ENCODE measurements at places on chromosomes 3 and 15. TPM values are rescaled to one million over a fixed set of nuclear protein-coding genes. Genes with fewer than 3 reads are reported as not detected.

DNA sequence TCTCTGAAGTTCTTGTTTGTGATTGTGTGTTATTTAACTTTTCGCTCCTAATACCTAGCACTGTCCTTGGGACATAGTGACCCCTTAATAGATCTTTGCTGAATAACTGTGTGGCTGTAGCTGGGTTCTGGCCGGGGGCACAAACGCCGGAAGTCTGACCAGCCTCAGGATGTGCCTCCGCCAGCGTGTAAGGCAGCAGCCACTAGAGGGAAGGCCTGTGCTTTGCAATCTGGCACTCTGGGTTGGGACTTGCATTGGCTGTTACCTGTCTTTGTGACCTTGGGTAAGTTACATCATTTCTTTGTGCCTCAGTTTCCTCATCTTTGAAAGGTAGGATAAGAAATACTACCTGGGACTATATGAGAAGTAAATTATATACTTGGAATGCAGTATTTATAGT, 158.7 kb downstream of the GHSR start:
- no peak for DNase-seq

- no peak for DNase-seq
Measured at GRCh38 chr3:112646623-112647022, 5.7 kb upstream of the CCDC80 start.

Gene LRTM1
- not detected for total RNA-seq

DNA sequence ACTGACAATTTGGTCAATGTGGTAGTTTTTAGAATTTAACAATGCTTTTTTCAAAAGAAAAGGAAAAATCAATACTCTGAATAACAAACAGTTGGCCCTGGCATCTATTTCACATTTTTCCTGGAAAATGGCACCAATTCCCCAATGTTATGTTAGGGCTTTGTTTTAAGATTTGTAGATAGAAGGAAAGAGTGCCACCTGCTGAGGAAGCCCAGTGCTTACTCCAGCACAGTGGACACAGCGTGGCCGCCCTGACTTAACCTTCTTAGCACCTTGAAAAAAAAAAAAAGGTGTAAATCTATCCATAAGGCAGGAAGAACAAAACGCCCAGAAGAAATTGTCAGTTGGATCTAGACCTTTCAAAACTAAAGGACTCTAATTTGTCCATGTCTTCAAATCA, 110.7 kb upstream of the CNTN4 start:
- DNase-seq = peak; percentile 16

Gene HAUS2
- total RNA-seq = 18.4 TPM

DNA sequence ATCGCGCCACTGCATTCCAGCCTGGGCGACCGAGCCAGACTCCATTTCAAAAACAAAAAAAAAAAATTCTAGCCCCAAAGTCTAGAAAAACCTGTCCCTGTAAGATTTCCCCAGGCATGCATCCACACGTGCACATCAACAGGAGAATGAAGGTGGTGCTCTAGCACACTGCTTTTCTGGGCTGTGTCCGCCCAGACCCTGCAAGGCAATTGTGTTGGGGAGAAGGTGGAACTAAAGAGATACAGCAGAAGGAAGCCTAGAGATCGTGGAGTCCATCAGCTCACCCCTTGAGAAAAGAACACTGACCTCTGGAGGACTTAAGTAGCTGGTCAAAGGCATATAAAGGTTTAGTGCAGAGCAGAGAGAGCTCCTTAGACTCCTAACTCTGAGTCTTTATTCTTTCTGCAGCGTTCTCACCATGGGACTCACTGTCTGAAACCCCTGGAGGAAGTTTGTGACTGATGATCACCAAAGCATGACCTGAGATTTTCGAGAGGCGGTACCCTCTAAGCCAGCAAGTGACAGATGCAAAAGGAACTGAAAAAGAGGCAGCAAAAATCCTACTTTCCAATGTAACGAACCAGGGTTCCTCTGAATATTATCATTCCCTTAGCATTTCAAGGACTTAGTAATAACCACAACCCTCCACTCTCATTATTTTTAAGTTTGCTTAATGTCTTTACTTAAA, 179.8 kb downstream of the MEX3B start:
- DNase-seq = no peak

DNA sequence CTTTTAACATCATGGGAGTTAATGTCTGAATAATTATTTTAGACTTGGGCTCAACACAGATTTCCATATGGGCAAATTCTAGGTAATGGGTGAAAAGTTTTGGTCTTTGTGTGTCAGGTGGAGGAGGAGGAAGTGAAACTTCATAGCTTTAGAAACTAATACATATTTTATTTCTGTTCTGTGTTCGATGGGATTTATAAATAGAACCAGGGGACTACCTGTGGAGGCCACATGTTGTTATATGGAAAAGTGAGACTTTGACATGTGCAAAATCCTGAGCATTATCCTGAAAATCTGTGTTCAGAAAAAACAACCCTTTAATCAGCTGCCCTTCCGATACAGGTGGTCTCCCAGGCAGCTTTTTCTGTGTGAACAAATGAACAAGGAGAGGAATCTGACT, 209.5 kb downstream of the SOX2 start:
- no peak for DNase-seq

DNA sequence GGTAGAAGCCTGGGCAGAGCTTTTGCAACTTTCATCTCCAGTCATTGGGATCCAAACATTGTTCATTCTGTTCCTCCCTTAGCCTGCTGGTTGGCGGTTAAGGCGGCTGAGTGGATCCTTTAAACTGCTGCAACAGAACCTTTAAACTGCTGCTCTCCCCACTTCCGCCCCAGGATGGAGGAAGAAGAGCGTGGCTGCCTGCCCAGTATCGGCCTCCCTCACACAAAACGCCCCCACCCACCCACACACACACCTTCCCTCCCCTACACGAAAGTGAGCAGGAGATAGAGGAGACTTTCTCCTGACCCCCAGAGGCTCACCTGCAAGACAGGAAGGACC, 460 bp upstream of the ZMAT3 start:
- DNase-seq = no peak

DNA sequence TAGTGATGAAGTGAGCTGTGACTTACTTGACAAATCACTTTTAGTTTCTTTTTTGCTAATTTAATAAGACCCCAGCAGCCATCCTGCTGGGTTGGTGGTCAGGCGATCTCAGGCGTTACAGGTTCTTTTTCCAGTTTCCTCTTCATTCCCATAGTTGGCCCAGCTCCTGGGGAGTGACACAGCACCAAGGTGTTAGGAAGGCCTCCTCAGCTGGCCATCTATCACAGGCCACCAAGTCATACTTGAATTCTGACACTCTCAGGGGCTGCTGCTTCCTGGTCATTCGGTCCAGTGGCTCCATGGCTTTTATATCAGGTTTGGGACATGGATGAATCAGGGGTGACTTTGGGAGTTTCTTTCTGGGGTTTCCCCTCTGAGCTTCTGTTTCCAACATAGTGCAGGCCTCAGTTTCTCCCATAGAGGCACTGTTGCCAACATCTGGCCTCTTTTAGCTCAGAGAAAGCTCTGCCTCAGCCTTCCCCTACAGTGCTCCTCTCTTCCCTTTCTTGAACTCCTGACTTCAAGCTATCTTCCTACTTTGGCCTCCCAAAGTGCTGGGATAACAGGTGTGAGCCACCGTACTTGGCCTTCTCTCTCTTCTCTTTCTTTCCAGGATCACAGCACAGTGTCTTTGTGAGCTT, 211.8 kb downstream of the NR2F2 start:
- DNase-seq = no peak

DNA sequence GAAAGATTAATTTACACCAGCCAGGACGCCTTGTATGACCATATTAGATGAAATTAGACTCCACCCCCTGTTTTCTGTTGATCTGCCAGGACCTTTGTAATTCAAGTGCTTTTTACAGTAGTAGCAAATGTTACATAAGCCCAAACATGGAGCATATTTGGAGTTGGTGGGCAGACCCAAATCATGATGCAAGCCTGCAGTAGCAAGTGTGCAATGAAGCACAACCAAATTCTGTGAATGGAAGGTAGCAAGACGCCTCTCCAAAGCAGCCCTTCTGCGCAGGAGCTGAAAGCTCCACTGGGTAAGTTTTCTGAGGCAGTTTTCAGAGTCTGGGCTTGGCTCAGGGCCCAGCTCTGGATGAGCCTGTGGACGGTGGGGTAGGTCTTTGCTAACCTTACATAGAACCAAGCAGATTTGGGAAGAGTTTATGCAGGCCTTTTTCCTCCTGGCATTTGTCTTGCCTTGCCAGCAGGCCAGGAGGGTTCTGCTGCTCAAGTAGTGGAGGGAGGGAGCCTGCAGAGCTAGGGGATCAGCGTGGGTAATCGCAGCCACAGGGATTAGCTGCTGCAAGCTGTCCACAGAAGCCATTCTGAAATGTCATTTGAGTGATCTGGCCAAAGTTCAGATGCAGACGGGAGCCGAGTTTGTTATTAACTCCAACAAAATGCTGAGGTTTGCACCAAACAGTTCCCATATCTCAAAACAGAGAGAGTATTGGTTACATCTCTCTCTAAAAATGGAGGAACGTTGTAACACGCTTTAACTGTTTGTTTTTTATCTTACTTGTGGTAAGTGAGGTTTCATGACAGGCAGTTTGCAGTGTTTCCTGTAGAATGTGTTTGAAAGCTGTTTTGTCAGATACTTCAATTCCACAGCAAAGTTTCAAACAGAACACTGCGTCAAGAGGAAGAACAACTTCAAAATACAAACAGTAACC, 55.4 kb downstream of the PSMD6 start:
- DNase-seq = peak; percentile 72

DNA sequence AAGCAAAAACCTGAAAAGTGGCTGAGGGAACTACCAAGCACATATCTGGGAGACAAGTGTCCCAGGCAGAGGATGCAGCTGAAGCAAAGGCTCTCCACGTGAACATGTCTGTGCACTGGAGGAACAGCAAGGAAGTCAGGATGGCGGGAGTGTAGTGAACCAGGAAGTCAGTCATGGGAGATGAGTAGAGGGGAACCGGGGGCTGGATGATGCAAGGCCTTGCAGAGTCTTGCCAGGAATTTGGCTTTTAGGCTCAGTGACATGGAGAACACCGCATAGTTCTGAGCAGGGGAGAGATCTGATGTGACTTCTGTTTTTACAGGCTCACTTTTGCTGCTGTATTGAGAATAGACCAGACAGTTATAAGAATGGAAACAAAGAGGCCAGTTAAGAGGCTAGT, 19.0 kb downstream of the C2CD4A start:
- no peak for DNase-seq

Data from left lung (tissue), 14 donors.